ENCODE measurements at places on chromosomes 6 and 20. TPM values are rescaled to one million over a fixed set of nuclear protein-coding genes. Genes with fewer than 3 reads are reported as not detected.

DNA sequence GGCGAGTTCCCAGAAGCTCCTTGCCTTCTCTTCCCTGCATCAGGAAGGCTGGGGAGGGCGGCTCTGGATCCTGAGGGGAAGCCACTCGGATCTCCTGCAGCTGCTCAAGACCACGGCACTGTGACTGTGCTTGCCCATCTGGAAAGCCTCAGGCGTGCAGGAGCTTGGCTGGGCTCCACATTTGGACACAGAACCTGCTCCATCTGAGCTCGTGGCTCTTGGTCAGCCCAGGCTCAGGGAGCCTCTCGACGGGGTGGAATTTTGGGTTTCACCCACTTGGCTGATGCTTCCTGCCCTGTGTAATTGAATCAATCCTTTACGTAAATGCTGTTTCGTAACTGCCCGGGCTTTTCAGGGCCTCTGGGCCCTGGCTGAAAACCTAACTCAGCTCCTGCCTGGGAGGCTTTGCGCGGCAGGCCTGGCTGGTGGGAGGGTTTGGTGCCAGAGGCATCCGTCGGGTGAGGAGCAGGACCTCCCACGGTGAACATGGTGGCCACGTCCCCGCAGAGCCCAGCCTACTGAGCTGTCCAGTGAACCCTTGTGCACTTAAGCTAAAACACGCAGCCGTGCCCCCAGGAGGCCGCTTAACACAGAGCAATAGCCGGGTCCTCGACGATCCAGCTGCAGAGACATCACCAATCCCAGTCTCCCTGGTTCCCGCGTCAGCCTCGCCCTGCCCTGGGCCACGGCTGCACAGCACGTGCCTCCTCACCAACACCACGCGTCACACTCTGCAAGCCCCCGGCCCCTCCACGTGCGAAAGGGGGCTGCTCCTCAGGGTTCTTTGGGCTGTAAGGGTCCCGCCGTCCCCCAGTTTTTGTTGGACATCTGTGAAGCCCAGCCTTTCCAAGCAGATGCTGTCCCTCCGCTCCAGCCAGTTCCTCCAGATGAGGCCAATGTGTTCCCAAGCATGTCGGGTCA lies 241.0 kb downstream of the DLL1 start:
- DNase-seq: no peak

DNA sequence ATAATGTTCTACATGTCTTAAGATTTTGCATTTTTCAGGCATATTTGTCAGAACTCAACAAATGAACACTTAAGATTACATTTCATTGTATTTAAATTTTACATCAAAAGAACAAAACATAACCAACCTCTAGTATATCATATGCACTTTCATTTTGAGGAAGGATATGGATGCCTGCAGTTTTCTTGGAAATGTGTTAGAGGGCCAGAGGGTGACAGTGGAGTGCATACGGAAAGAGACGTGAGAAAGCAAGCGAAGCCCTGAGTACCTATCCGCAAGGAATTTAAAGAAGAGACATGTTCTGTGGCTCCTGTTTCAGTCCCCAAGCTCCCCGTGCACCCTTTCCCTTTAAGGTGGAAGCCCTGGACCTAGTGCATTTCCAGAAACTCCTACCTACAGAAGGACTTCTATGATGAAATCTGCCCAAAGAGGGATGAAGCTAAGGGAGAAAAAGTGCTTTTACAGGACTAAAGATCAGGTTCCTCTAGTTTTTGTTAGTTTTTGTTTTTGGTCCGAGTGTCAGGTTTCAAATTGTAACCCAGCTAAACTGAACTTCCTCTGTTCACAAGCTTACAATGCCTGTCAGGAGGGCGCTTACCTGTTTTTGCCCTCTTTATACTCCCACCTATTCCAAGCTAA lies 38.8 kb downstream of the EZR start:
- DNase-seq: no peak

Gene HLA-DQA2
- total RNA-seq: not detected

Gene BPIFB4
- not detected for total RNA-seq

DNA sequence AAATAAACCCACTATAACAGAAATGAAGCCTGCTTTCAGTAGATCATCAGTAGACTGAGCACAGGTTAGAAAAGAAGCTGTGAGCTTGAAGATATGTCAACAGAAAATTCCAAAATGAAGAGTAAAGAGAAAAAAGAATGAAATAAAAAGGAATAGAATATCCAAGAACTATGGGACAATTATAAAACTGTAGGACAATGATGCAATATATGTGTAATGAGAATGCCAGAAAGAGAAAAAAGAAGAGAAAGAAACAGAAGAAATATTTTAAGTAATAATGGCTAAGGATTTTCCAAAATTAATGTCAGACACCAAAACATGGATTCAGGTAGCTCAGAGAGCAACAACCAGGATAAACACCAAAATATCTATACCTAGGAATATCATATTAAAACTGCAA lies 191.4 kb upstream of the PLN start:
- no peak for DNase-seq

- DNase-seq: no peak
These were observed 266.0 kb downstream of the PAX1 start for GRCh38 chr20:21971436-21971835.

GRCh38 chr6:79117752-79118151 lies 39.7 kb upstream of the PHIP start:
- DNase-seq: no peak

Gene GSTA3
- total RNA-seq: not detected

DNA sequence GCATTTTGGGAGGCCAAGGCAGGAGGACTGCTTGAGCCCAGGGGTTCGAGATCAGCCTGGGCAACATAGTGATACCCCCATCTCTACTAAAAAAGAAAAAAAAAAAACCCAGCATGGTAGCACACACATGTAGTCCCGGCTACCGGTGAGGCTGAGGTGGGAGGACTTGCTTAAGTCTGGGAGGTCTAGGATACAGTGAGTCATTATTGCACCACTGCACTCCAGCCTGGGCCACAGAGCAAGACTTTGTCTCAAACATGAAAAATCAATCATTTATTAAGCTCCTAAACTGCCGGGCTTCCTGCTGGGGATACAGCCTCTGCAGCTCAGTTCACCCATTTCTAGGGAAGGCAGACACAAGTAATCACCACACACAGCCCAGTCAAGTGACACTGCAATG lies 7.3 kb upstream of the USP45 start:
- no peak for DNase-seq

Gene TRIM15
- 0.13 TPM for total RNA-seq

Gene CRISP2
- total RNA-seq: not detected

DNA sequence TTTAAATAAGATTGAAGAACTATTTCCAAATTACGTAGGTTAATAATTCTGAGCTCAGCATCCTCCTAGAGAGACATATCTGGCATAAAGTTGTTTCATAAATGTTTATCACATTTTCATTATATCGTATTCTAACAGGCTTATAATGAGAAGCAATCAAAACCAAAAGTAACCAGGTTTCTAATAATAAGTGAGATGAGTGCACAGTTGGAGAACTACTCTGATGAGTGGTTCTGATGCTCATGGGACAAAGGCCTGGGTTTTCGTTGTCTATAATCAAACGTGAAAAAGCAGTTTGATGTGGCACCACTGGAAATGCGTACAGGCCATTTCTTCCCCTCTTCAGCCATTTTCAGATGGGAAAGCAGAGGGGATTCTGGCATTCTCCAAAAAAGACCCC lies 4.7 kb upstream of the SERPINB6 start:
- DNase-seq: no peak

- DNase-seq: no peak
These were observed 414.1 kb upstream of the FKBP1C start for GRCh38 chr6:62797190-62797589.

GRCh38 chr6:49556429-49556837 lies 6.0 kb downstream of the C6orf141 start:
- peak; percentile 74 for DNase-seq

DNA sequence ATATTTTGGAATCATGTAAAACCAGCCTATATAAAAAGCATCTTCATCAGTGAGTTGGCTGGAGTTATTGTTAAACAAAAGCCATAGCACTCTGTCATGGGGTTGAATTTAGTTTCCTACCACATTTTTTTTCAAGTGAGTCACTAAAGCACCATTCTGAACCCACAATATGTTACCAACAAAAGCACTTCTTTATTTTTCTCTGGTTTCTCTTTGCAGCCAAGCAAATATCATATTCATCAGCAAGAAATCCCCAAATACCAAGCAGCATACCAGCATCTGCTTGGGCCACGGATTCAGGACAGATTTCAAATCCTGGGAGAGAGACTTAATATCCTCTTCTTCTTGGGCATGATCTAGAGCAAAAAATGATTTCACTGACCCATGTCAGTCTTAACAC lies 441.4 kb downstream of the BCKDHB start:
- no peak for DNase-seq

DNA sequence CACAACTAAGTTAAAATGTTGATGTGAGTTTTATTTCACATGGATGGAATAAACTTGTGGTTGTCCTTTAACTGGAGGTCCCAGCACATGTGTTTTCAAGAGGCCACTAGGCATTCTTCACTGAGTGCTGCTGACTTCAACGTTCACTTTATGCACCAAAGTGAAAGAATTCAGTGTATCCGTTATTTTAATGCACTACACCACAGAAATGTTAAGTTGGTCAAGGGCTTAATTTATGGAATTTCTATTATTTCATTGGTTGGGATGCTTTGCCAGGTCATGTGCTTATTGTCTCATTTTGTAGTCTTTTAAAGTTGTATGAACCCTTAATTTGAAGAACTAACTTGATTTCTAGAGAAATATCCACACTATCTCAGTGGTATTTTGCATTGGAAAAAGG lies 106.4 kb downstream of the PPP1R14C start:
- no peak for DNase-seq

GRCh38 chr6:105884426-105884825 lies 201.7 kb upstream of the PRDM1 start:
- no peak for DNase-seq

DNA sequence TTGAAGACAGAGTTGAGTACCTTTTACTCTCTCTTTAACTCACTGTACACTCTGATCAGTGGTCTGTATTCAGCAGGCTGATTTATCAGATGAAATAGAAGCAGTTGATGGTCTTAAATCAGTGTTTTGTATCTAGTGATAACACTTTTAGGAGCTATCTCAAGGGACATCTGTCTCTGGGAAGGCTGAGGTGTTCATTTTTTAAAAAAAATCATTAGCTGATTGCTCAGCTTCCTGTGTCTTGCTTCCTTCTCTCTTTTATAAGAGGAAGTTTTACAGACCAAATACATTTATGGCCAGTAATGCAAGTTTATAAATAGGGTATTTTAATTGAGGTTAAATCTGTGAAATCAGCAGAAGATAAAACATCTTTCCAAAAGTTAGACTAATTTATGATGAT lies 12.0 kb upstream of the CCDC170 start:
- no peak for DNase-seq

- no peak for DNase-seq
These were observed 107.8 kb downstream of the MAP3K5 start for GRCh38 chr6:136684466-136684865.

DNA sequence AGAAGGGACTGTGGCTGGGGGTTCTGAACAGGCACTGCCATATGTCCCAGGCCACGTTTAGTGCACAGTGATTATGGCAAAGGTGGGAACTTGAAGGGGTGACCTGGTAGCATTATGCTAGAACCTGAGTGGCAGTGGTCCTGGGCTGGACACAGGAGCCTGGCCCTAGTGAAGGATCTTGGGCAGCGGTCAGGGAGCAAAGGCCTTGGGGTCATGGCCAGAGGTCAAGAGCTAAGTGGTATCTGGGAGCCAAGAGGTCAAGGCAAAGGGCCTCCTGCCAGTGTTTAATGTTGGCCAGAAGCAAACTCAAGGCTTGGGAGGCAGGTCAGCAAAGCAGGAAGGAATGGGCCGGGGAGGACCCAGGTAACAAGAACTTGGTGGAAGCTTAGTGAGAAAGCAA lies 254.5 kb downstream of the CDH26 start:
- no peak for DNase-seq

Data from Panc1 (cell line).